ENCODE measurements at places on chromosomes 13 and 19.

GRCh38 chr13:108924134-108924533 lies 294.7 kb downstream of the MYO16 start:
- DNase-seq = no peak

DNA sequence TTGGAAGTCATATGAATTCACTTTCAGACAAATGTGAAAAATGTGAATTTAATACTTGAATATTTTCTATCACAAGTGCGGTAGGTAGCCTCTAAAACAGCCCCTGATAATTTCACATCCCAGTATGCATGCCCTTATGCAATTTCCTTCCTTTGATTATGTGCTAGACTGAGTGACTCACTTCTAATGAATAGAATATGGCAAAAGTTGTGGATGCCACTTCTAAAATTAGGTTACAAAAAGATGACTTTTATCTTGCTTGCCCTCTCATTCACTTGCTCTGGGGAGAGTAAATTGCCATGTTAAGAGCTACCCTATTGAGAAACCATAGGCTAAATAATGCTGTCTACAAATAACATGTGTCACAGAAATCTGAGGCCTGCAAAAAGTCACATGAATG lies 402.5 kb upstream of the PCDH9 start:
- DNase-seq = no peak

DNA sequence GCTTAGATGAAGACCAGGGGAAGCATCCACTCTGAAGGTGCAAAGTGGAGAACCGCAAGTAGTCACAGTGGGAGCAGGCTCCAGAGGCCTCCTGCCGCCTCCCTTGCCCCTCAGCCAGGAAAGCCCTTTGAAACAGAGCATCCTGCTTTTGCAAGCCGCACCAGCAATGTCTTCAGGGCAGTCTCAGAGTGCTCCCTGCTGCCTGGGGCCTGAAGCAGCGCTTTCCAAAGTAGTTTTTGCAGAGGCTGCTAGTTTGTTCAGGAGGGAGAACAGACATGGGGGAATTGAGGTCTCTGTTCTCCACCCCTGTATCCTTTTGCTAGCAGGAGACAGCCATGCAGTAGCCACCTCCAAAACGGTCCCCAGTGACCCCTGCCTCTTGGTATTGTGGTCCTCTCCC lies 15.8 kb upstream of the POP4 start:
- DNase-seq = peak; percentile 23

- no peak for DNase-seq
These were observed 1235.2 kb upstream of the SLC10A2 start for GRCh38 chr13:104301171-104301975.

- DNase-seq = no peak
These were observed 62.2 kb downstream of the ERCC5 start for GRCh38 chr13:102907886-102908515.

- DNase-seq = no peak
These were observed 1116.2 kb downstream of the DIAPH3 start for GRCh38 chr13:59047546-59047945.

DNA sequence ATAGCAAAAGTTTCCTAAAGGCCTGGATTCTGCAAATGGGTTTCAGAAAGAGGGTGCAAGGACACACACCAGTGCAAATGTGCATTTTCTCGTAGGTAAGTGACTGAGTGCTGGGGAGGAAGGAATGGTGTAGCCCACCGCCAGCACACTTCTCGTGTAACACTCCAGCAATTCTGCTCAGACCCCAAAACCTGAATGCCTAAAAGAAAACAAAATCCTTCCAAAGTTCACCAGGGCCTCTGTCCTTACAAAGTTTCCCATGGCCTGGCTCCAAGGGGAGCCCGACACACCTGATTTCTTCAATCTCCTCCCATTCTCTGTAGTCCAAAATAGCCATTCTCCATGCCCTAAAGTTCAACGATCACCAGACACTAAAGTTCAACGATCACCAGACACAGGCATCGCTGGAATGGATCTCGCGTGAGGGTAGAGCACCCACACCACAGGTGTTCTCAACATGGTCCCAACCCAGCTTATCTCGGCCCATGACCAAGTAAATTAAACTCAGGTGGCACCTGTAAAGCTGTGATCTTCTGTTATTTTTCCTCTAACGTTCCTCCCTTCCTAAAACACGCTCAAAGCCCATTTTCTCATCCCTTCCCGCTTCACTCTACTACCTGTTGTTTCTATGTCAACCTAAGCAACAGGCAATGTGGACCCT lies 46.0 kb downstream of the ABCC4 start:
- DNase-seq = no peak

DNA sequence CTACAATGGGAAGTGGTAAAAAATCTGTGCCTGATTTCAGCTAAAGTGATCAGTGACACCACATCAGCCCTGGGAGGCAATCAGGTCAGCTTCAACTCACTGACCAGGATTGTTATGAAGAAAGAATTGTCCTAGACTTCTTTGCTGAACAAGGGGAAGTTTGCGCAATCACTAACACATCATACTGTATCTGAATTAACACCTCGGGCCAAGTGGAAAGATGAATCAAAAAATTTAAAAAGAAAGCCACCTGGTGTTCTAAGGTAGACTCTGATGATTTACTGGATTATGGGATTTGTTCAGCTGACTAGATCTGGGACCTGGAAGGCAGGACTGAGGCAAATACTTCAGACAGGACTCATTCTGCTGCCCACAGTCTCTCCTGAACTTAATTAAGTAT lies 161.8 kb downstream of the DIAPH3 start:
- no peak for DNase-seq

GRCh38 chr13:97935071-97935470 lies 18.4 kb upstream of the IPO5 start:
- DNase-seq = no peak

DNA sequence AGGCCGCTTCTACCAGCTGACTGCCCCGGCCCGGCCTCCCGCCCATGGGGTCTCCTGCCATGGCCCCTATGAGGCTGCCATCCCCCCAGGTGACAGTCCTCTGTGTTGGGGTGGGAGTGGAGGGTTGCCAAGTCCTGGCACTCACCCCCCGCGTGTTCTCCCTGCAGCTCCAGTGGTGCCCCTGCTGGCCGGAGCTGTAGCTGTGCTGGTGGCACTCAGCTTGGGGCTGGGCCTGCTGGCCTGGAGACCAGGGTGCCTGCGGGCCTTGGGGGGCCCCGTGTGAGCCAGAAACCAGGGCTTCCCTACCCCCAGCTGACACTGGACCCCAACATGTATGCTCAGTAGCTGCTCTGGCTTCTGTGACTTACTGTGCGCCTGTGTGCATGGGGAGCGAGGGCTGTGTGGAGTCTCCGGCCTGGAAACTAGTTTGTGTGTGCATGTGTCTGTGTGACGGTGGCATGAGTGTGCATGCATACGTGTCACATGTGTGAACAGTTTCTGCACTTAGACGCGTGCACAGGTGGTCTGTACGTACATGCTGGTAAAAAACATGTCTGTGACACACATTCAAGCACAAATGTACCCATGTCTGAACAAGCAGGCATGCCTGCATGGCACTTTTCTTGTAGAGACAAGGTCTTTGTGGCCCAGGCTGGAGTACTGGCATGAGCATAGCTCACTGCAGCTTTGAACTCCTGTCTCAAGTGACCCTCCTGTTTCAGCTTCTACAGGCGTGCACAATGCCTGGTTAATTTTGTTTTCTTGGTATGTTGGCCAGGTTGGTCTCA lies 4.9 kb downstream of the ACP4 start:
- DNase-seq = no peak

DNA sequence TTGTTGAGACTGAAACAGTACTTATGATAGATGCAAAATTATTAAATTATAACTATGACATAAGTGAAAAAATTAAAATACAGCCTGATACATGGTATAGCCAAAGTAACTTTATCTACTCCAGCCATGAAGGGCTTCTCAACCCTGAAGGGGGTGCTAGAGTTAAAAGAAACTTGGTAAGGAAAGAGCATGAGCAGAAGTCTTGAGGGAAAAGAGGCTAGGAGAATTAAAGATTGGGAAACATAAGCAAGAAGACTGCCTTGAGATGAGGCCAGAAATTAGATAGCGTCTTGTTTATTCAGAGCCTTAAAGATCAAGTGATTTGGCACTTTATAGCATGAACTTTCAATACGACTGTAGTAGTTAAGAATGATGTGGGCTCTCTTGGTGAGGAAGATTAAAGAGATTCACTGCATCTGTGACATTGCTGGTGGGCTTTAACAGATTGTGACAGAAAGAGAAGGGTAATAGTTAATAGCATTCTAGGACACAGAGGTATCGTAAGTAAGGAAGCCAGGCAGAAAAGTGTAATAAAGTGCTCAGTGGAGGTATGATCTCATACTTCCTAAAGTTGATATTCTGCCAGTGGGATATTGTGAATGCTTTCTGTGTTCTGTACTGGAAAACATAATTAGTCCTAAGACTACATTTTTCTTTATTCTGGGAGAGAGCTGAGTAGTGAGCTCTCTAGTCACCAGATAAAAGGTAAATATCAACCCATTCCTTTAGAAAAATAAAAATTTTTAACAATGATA lies 385.4 kb upstream of the PRR20A start:
- no peak for DNase-seq

DNA sequence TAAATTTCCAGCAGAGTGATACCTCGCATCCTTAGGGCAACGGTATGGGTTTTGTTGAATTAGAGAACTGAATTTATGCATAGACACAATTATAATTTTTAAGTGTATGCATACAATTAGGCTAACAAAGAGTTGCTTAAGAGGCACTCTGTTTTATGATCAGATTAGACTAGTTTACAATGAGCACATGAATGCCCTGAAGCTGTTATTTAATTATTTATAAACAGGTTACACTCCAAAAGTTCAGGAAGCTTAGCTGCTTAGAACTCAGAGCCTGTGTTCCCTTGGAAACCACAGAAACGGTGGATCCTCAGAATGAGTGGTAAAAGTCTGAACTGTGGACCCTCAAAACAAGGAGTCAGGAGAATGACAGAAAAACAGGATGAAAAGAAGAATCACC lies 72.5 kb upstream of the FBXL3 start:
- DNase-seq = no peak

GRCh38 chr19:4430760-4431159 lies 26.8 kb downstream of the UBXN6 start:
- no peak for DNase-seq

DNA sequence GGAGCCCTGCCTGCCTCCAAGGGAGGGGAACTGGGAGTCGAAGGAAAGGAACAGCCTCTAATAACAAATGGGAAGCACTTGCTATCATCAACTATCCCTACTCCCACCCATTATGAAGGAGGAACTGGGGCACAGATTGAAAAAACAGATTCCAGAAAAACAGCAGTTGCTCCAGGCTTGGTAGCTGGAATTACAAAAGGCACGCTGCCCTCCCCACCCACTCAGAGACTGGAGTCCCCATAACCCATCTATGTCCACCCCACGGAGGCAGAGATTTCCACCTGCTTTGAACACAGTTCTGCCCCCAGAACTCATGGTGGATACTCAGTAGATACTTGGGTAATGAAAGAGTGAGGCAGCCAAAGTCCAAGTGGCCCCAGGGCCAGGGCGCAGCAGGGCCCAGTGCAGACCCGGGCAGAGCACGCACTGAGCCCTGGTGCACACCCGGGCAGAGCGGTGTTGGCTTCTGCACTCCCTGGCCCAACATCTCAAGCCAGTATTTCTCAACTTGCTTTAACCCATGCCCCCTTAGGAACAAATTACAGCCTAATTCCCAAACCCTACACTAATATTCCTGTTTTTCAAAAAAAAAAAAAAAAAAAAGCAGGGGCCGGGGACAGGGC lies 19.1 kb upstream of the CCNP start:
- DNase-seq = no peak

DNA sequence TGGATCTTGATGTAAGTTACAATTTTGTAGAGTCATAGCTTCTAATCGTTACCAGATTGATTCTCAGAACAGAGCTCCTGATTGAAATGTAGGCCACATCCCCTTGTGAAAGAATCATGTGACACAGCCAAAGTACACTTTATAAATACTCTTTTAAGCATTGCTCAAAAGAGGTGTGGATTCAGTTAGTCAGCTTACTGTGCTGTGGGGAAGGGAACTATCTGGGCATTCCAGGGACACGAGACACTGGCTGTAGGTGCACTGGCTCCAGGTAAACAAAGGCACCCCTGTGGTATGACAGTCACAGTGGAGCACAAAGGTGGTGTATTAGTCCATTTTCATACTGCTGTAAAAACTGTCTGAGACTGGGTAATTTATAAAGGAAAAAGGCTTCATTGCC lies 222.8 kb downstream of the LIG4 start:
- DNase-seq = no peak

- DNase-seq = no peak
These were observed 35.4 kb downstream of the DNAJC15 start for GRCh38 chr13:43058831-43059230.

GRCh38 chr13:102947745-102948405 lies 102.0 kb downstream of the ERCC5 start:
- DNase-seq = no peak

DNA sequence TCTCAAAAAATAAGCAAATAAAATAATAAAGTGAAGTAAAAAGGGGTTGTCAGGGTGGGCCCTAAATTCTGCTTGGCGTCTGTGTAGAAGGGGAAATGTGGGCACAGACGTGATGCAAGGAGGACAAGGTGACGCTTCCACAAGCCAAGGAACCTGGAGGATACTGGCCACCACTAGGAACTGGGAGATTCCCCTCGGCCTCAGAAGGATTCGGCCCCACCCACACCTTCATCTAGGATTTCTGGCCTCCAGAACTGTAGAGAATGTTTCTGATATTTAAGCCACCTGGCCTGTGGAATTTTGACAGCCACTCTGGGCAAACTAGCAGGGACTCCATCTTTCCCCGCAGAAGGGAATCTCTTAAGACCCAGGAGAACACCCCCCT lies 1.1 kb downstream of the PLEKHJ1 start:
- DNase-seq = no peak

All from left forelimb (tissue), 1 donor.